Bronchus fibroblast of lung (primary cell): ENCODE measurements at places on chromosomes 13 and 19. TPM values are rescaled to one million over a fixed set of nuclear protein-coding genes. Genes with fewer than 3 reads are reported as not detected.

The ZNF154 gene
- 1.0 and 1.3 TPM in 2 replicates for total RNA-seq

The GZMM gene
- total RNA-seq, result 0.30 TPM in 1 of 2 replicates, not detected in the other

The KASH5 gene
- total RNA-seq, result not detected in 2 replicates

The ZNF714 gene
- total RNA-seq, result 7.4 and 11.6 TPM in 2 replicates

The KLK12 gene
- total RNA-seq, result not detected in 2 replicates

The NPAS1 gene
- 0.15 and 0.34 TPM in 2 replicates for total RNA-seq

The IZUMO1 gene
- under 0.01 TPM in 1 of 2 replicates, not detected in the other for total RNA-seq

The MYO1F gene
- 0.15 and 1.0 TPM in 2 replicates for total RNA-seq

The METTL21C gene
- not detected in 2 replicates for total RNA-seq

The ZNF724 gene
- total RNA-seq, result 8.2 and 9.2 TPM in 2 replicates

The C19orf73 gene
- 2.2 and 3.3 TPM in 2 replicates for total RNA-seq
